ENCODE measurements at places on chromosomes 7 and 10.

DNA sequence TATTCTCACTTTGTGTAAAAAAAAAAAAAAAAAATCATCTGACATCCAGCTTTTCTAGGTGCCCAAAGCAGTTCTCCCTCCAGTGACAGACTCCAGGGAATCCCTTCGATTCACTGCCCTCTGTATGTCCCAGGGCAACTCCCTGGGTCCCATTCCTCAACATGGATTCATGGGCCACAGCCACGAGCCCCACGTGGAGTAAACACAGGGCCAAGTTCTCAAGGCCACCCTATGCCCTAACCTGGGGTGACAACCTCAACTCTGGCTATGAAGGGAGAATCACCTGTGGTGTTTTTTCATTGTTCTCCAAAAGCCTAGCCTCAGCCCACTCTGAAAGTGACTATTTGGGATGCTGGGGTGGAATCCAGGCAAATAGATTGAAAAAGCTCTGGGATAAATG lies 3.4 kb downstream of the BNIP3 start:
- no peak for DNase-seq

DNA sequence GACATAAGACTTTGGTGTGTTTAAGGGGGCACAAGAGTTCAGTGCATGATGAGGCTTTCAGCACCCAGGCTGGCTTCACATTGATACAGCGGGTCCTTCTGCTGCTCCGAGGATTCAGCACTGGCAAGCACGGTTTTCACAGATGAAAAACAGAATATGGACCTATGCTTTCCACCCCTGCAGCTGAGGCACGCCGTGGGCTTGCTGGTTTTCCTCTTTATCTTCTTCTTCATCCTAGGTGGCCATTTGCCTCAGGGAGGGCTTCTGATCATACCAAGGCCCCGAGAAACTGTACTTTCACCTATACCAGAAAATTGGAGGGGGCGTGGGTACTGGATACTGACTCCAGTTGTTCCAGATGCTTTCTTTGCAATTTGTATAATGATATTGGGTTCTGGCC lies 277.1 kb upstream of the ZNF32 start:
- DNase-seq, result no peak

GRCh38 chr10:103620891-103621782 lies 127.6 kb downstream of the NEURL1 start:
- DNase-seq, result no peak

GRCh38 chr10:76150139-76150875 lies 718.9 kb downstream of the LRMDA start:
- no peak for DNase-seq

GRCh38 chr10:61642676-61643075 lies 20.1 kb upstream of the CABCOCO1 start:
- DNase-seq, result no peak

DNA sequence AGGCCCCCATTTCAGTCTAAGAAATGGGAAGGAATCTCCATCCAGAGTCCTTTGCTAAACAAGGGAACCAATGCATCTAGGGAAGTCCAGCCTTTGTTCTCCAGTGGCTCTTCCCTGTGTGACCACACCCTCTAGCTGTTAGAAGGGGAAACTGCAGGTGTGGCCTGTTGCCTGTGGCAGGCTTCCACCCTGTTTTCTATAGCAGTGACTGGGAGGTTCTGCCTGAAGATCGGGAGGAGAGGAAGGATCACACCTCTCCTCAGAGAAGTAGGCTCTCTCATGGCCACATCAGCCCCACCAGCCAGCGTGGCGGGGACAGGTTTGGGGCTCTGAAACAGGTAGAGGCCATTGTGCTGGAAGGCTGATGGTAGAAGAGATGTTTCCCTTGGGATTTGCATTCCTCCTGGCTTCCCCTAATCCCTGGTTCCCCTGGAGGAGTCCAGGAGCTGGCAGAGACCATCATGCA lies 47.7 kb upstream of the TRIM8 start:
- DNase-seq, result no peak

DNA sequence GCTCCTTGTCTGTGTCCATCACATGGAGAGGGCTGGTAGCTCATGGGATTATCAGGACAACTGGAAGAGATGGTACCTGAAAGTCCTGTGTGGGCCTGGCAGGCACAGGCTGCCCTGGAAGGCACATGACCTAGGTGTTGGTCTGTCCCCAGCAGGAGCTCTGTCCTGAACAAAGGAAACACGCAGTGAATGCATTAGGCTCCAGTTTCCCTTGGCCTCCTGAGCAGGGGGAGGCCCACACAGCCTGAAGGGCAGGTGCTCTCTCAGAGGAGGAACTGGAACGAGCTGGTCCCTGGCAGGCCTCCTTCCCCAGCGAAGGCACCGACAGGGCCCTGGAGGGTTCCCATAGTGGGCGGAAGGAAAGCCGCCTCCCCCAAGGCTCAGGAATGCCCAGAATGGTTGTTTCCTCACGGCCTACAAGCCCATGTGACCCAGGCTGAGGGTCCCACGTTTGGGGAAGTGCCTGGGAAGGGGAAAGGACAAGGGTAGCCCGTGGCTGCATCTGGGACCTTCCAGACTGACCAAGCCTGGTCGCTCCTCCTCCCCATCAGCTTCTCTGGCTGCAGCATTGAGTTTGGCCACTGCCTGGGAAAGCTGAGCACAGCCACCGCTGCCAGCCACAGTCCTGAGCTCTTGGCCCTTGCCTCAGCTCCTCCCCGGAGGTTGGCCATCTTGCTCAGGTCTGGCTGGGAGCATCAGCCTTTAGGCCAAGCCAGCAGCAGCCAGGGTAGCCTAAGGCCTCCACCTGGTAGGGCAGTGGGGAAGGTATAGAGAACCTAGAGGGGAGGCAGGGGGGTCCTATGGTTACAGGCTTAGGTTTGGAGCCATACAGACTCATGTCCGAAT lies 21.8 kb downstream of the CXCL12 start:
- no peak for DNase-seq

DNA sequence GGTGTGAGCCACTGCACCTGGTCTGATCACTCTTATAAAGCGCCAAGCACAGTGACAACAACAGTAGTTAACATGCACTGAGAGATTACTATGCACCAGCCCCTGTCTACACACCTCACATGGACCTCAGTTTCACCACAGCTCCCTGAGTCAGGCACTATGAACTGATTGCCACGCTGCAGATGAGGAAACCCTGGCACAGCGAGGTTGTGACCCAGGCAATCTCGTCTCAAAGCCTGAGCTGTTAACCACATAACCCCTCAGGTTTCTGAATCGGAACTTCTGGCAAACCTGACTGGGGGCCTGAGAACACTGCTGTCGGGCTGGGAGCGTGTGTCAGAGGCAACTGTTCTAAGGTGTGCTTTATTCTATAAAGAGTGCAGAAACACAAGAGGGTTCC lies 150.8 kb downstream of the RNF216 start:
- DNase-seq, result peak; percentile 36

GRCh38 chr10:130222381-130222780 lies 86.2 kb downstream of the GLRX3 start:
- no peak for DNase-seq

GRCh38 chr10:127308031-127308430 lies 111.6 kb upstream of the INSYN2A start:
- DNase-seq, result no peak

DNA sequence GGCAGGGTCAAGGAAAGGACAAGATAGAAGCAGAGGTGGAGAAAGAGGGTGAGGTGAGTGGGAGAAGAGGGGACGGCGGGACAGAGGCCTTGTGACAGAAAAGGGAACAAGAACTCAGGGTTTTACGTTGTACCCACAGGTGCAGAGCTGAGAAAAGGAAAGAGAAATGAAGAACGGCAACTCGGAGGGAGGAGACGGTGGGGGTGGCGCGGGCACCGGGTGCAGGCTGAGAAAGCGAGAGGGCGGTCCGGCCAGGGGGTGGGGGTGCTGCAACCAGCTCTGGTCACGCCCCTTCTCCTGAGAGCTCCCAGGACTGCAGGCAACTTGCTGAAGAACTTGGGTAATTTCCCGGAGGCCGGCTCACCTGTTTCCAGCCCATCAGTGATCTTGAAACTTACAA lies 65.3 kb downstream of the CARD11 start:
- DNase-seq, result peak; percentile 60

DNA sequence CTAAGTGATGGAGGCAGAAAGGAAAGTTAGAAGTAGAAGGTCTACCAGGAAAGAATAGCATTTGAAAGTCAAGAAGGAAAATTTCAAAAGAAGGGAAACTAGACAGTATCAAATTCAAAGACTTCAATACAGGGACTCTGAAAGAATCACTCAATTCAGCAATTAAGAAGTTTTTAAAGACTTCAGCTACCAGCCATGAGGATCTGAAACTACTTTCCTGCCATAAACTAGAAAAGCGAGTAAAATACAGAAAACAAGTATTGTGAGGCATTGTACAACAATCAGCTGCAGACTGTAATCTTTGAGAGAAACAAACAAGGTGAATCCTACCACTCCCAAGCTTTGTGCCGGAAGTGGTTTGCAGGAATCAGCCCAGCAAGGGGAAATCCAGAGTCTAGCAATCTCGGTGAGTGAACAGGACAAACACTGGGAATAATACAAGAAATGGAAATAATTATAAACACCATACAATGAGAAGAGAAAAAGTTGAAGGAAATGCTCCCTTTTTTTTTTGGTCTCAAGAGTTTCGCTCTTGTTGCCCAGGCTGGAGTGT lies 62.4 kb downstream of the ARHGAP12 start:
- no peak for DNase-seq

GRCh38 chr7:26417911-26418413 lies 126.3 kb downstream of the SNX10 start:
- no peak for DNase-seq

- DNase-seq, result no peak
Measured at GRCh38 chr10:15795036-15795792, 65.1 kb downstream of the MINDY3 start.

GRCh38 chr10:14731875-14732512 lies 42.7 kb downstream of the FAM107B start:
- no peak for DNase-seq

DNA sequence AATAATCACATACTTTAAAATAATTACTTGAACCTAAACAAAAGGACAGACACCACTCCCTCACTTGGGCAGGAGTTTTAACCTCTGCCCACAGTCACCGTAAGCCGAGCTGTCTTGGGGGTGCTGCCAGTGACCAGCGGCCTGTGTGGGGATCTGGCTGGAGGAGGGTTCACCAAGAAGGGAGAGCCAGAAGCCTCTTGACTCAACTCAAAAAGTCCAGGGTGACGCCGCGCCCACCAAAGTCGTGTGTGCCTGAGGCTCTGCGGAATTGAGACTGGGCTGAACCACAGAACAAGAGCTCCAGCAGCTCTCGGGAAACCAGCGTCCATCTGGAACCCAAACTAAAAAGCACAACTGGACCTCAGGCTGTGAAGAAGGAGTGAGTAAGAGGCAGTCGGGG lies 35.8 kb downstream of the ZFAND2A start:
- no peak for DNase-seq

GRCh38 chr10:131838966-131839742 lies 61.7 kb upstream of the PPP2R2D start:
- no peak for DNase-seq

- DNase-seq, result no peak
Measured at GRCh38 chr10:24958721-24959381, 6.4 kb upstream of the PRTFDC1 start.

DNA sequence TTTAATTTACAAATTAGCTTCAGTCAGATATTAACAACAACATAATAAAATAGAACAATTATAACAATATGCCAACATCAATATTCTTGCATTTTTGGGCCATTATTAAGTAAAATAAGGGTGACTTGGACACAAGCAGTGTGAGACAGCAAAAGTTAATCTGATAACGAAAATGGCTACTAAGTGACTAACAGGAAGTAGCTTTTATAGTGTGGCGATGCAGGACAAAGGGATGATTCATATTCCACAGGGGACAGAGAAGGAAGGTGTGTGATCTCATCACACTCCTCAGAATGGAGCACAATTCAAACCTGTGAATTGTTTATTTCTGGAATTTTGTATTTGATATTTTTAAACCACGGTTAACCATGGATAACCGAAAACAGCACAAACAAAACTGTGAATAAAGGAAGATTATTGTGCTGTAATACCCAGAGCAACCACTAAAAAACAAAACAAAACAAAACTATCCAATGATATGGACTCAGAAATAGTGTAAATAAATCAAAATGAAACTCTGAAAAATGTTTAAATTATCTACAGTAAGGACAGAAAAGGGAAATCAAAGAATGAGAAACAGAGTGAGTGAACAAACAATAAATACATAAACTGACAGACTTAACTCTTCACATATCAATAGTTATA lies 66.9 kb upstream of the TFEC start:
- no peak for DNase-seq

- no peak for DNase-seq
Measured at GRCh38 chr7:23196306-23196705, 14.5 kb downstream of the NUP42 start.

- DNase-seq, result no peak
Measured at GRCh38 chr10:91162050-91162494, 58.4 kb upstream of the PCGF5 start.

GRCh38 chr10:110149259-110149658 lies 58.1 kb upstream of the MXI1 start:
- DNase-seq, result no peak

DNA sequence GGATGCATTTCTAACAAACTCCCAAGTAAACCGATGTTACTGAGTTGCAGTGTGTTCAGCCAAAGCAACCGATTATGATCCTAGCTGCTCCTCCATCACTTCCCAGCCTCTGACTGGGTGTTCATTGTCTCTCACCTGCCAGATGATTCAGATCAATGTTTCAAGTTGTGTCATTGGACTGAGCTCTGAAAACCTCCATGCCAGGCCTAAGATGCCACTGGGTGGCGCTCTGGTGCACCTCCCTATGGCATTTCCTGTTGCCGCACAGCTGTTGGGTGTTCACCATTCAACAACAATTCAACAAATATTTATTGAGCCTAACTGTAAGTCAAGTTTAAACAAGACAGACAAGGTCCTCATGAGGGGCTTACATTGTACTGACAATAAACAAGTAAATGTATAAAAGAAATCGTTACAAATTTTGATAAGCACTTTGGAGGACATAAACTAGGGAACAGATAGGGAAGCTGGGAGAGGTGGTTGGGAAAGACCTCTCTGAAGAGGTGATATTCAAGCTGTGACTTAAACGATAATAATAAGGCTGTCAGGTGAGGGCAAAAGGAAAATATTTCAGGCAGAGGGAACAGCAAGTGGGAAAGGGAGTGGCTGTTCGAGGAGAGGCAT lies 22.8 kb downstream of the RGR start:
- DNase-seq, result peak; percentile 49

DNA sequence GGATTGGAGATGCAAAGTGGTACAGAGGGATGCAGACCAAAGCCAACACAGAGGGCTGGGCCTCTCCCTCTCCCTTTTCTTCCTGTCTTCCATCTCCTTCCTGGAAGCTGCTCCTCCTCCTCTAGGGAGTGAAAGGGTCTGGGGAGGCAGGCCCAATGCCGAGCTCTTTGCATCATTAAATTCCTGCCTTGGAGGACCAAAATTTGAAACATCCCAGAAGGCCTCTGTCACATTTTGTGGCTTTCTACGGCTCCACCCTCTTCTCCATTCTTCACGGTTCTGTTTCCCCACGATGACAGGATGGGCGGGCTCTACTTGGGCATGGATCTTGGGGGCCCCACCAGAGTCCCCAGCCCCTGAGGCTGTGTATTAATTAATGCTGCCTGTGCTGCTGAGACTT lies 76.4 kb downstream of the NEURL1 start:
- no peak for DNase-seq

DNA sequence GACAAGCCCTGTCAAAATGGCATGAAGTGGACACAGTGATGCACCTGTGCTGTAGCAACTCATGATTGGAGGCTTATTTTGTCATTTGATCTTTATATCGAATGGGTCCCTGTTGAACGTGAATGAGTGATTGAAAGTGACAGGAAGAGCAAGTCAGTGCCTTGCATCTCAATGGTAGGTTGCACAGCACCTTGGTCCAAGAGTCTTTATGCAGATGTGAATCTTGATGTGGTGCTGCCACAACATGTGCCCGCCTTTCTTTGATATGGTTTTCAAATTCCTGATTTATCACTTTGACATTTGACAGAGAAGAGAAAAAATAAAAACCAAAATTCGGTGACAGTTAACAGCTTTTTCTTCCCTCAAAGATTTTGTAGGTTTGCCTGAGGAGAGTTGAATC lies 1182.4 kb downstream of the DNAJB9 start:
- no peak for DNase-seq
